ENCODE measurements at places on chromosomes 7 and 10. TPM values are rescaled to one million over a fixed set of nuclear protein-coding genes. Genes with fewer than 3 reads are reported as not detected.

The SORBS1 gene
- total RNA-seq, result 0.96 TPM

The SPDYE1 gene
- not detected for total RNA-seq

The TFR2 gene
- total RNA-seq, result 17.7 TPM

The OPN1SW gene
- total RNA-seq, result not detected
